ENCODE measurements at places on chromosomes 7 and 10.

DNA sequence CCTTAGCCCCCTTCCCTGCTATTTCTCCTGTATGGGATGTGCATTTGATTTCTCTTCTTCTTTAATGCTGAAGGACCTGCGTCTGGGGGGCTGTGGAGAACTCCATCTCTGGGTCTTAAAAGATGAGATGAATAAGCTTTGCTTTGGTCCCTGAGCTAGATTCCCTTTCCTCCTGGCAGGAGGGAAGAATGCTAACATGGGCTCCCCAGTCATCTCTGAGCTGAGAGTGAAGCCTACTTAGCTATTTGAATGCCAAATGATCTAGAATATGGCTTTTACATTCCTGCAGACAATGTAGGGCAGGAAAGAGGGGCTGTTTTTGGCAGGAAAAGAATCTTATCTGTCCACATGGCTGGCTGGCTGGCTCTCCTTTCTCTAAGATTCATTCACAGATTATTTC, 62.6 kb upstream of the EFCAB10 start:
- DNase-seq: no peak

DNA sequence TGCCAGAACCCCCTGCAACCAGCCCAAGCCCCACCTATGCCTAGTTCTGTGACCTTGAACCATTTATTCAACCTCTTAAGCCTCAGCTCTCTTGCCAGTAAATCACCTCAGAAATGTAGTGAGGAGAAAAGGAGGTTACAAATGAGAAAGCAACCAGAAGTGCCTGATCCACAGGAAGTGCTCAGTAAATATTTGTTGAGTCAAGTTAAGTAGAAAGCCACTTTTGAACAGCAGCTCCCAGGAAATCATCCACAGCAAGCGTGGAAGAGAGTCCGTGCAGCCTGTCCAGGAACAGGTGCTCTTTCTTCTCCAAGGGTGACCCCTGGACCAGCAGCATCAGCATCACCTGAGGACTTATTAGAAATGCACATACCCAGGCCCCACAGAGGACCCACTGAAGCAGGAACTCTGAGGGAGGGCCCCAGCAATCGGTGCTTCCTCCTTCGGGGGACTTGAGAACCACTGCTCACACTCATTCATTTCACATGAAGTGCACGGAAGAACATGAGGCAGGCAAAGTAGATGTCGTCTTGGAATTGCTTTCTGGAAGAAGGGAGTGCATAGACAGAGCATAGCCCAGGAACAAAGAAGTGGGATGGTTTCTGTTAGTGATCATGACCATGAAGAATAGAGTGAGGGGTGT, 6.3 kb upstream of the C10orf71 start:
- DNase-seq: no peak

GRCh38 chr7:2103071-2103898, 129.5 kb downstream of the MAD1L1 start:
- DNase-seq: no peak

- DNase-seq: no peak
Observed at GRCh38 chr7:36775061-36775620, 50.8 kb upstream of the AOAH start.

GRCh38 chr10:987620-987869, 689 bp upstream of the GTPBP4 start:
- no peak for DNase-seq

Measured in stimulated activated CD4-positive, alpha-beta T cell treated with anti-CD3 and anti-CD28 coated beads, Interleukin-1b, Interleukin-23, amount 100 ng/mL, for 1 hour (primary cell).